Neural crest cell (in vitro differentiated cells): ENCODE measurements at places on chromosomes 13 and 19. TPM values are rescaled to one million over a fixed set of nuclear protein-coding genes. Genes with fewer than 3 reads are reported as not detected.

DNA sequence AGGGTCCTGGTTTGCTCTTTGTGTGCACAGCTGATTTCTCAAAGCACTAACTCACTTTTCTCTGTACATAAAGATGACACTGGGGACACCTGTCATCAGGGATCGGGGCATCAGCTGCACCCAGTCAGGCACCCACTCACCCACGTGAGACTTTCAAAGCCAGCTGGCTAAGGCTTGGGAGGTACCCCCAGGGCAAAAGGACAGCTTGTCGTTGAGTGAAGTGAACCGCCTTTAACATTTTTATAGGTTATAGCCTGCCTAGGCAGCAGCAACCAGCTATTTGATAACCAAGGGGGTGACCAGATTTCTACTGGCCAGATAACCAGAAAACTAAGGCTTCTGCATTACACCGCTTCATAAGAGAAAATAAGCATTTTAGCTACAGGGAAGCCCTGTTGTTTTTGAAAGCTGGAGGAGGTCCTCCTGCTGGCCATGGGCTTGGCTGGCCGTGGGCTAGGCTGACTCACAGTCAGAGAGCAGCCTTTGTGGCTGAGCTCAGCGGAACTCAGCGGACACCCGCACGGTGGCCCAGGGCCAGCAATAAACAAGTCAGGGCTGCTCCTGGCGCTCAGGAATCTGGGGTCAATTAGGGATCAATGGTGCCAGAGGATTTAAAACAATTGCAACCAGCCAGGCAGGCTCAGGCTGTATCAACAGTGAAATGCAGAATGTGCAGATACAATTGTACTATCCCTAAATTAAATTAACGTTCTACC is 57.1 kb downstream of the ALOX5AP start:
- H3K36me3 ChIP-seq, result no peaks in the 10 kb centered on the region
- no peak for DNase-seq
- no peak overlapping the region for H3K27ac ChIP-seq
- no peaks in the 10 kb centered on the region for H3K27me3 ChIP-seq
- H3K4me1 ChIP-seq, result peaks cover 26% of the 10 kb centered on the region

- DNase-seq, result no peak
- H3K27ac ChIP-seq, result no peak overlapping the region
- no peaks in the 10 kb centered on the region for H3K36me3 ChIP-seq
- H3K4me1 ChIP-seq, result no peaks in the 10 kb centered on the region
- H3K27me3 ChIP-seq, result no peaks in the 10 kb centered on the region
These were observed 140.9 kb downstream of the TBC1D4 start for GRCh38 chr13:75341028-75341427.

The SPINT2 gene
- 9.2 and 9.6 TPM in 2 replicates for total RNA-seq

The SIGLEC9 gene
- total RNA-seq, result not detected in 2 replicates

The CALR3 gene
- total RNA-seq, result not detected in 2 replicates

- H3K27ac ChIP-seq, result no peak overlapping the region
- H3K4me1 ChIP-seq, result no peaks in the 10 kb centered on the region
- no peaks in the 10 kb centered on the region for H3K36me3 ChIP-seq
- no peaks in the 10 kb centered on the region for H3K27me3 ChIP-seq
These were observed 157.9 kb downstream of the PTPRS start for GRCh38 chr19:5182751-5183150.

- H3K36me3 ChIP-seq, result peaks cover 5% of the 10 kb centered on the region
- no peak overlapping the region for H3K27ac ChIP-seq
- H3K27me3 ChIP-seq, result no peaks in the 10 kb centered on the region
- no peak for DNase-seq
- peaks cover 4% of the 10 kb centered on the region for H3K4me1 ChIP-seq
These were observed 173.2 kb upstream of the TRPC4 start for GRCh38 chr13:38042771-38043170.

- H3K36me3 ChIP-seq, result no peaks in the 10 kb centered on the region
- no peak overlapping the region for H3K27ac ChIP-seq
- peak overlapping the region; percentile 72 for H3K4me3 ChIP-seq
- H3K4me1 ChIP-seq, result no peaks in the 10 kb centered on the region
- H3K27me3 ChIP-seq, result peaks cover 10% of the 10 kb centered on the region
These were observed 589 bp downstream of the R3HDM4 start for GRCh38 chr19:912181-913079.

The GIPR gene
- total RNA-seq, result 0.96 and 1.0 TPM in 2 replicates

DNA sequence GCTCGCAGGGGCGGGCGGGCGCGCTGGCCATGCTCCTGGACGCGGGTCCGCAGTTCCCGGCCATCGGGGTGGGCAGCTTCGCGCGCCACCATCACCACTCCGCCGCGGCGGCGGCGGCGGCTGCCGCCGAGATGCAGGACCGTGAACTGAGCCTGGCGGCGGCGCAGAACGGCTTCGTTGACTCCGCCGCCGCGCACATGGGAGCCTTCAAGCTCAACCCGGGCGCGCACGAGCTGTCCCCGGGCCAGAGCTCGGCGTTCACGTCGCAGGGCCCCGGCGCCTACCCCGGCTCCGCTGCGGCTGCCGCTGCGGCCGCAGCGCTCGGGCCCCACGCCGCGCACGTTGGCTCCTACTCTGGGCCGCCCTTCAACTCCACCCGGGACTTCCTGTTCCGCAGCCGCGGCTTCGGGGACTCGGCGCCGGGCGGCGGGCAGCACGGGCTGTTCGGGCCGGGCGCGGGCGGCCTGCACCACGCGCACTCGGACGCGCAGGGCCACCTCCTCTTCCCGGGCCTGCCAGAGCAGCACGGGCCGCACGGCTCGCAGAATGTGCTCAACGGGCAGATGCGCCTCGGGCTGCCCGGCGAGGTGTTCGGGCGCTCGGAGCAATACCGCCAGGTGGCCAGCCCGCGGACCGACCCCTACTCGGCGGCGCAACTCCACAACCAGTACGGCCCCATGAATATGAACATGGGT is 599 bp downstream of the ZIC2 start:
- DNase-seq, result no peak
- peaks cover 12% of the 10 kb centered on the region for H3K36me3 ChIP-seq
- peak overlapping the region; percentile 93 for H3K4me3 ChIP-seq
- no peak overlapping the region for H3K27ac ChIP-seq
- peaks cover 75% of the 10 kb centered on the region for H3K27me3 ChIP-seq

- H3K36me3 ChIP-seq, result peaks cover 58% of the 10 kb centered on the region
- DNase-seq, result no peak
- peaks cover 17% of the 10 kb centered on the region for H3K4me1 ChIP-seq
These were observed 2.7 kb upstream of the ZNF43 start for GRCh38 chr19:21838646-21839045.

The ZNF576 gene
- total RNA-seq, result 18.3 and 19.7 TPM in 2 replicates

GRCh38 chr19:1064661-1065605 is 2.0 kb upstream of the ARHGAP45 start:
- no peaks in the 10 kb centered on the region for H3K36me3 ChIP-seq
- H3K27ac ChIP-seq, result no peak overlapping the region
- H3K4me3 ChIP-seq, result peak overlapping the region; percentile 27
- DNase-seq, result peak; percentile 72

The AP1M2 gene
- total RNA-seq, result not detected in 2 replicates

DNA sequence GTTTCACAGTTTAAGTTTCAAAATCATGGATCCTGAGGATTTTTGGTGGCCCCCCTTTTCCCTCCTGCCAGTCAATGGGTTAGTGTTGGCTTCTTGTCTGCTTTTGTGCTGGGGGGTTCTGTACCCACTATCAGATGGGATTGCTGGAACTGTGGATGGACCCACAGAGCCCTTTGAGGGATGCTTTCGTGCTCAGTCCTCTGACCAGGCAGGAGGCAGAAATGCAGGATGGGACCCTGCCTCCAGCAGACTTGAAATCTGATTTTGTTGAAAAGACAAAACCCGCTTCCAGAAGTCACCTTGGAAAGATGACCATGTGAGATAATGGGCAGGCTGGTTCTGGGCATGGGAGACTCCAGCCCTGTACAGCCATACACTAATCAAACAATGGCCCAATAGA is 408.9 kb downstream of the ZNF536 start:
- no peak overlapping the region for H3K27ac ChIP-seq
- H3K27me3 ChIP-seq, result peaks cover 3% of the 10 kb centered on the region
- H3K4me1 ChIP-seq, result no peaks in the 10 kb centered on the region
- no peaks in the 10 kb centered on the region for H3K36me3 ChIP-seq

GRCh38 chr13:89568746-89569145 is 1778.7 kb upstream of the MIR17HG start:
- no peak for DNase-seq
- no peak overlapping the region for H3K27ac ChIP-seq
- H3K4me1 ChIP-seq, result peaks cover 24% of the 10 kb centered on the region
- no peaks in the 10 kb centered on the region for H3K27me3 ChIP-seq

The BSG gene
- total RNA-seq, result 564 and 613 TPM in 2 replicates

The ZNF492 gene
- total RNA-seq, result not detected in 2 replicates

DNA sequence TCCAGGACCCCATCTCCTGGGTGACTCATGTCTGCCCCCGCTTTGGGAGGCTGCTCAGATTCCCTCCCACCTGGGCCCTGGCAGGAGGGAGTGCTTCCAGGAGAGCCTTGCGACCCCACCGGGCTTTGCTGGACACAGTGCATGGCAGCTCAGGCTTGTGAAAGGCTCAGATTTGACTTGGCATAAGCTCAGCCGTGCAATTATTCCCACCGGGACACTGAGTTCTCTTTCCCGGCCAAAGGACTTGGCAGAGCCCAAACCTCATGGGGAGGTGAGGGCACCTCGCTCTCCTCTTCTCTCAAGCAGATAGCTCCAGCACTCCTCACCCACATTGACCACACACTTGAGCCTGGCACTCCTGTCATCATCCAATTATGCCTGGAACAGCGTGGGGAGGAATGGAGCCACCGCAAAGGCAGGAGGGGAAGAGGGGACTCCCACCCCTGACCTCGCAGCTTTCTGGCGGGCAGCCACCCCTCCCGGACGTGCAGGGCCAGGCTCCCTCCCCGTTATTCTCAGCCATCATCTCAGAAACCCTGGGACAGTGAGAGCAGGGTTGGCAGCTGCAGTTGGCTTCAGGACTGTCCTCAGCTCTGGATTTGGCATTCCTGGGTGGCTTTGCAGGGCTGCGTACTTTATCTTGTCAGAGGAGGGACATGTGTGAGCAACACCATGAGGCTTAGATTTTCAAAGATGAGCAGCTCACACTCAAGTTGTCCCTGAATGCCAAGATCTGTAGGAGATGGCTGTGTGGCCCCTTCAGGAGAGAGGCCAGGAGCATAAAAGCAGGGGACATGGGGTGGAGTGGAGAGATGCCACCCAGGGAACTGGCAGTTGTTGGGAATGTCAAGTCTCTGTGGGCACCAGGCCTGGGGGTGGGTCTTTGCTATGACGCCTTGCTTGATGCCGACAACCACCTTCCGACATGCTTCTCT is 306.2 kb downstream of the TEX29 start:
- peaks cover 19% of the 10 kb centered on the region for H3K4me1 ChIP-seq
- H3K36me3 ChIP-seq, result no peaks in the 10 kb centered on the region
- H3K4me3 ChIP-seq, result no peak overlapping the region
- DNase-seq, result no peak

GRCh38 chr13:30463787-30464495 is 1.8 kb downstream of the HMGB1 start:
- H3K27me3 ChIP-seq, result peaks cover 19% of the 10 kb centered on the region
- H3K4me1 ChIP-seq, result peaks cover 43% of the 10 kb centered on the region
- peak overlapping the region; percentile 89 for H3K27ac ChIP-seq
- peaks cover 26% of the 10 kb centered on the region for H3K36me3 ChIP-seq
- H3K4me3 ChIP-seq, result peak overlapping the region; percentile 96

The ZNF71 gene
- total RNA-seq, result 21.7 TPM in 2 replicates

DNA sequence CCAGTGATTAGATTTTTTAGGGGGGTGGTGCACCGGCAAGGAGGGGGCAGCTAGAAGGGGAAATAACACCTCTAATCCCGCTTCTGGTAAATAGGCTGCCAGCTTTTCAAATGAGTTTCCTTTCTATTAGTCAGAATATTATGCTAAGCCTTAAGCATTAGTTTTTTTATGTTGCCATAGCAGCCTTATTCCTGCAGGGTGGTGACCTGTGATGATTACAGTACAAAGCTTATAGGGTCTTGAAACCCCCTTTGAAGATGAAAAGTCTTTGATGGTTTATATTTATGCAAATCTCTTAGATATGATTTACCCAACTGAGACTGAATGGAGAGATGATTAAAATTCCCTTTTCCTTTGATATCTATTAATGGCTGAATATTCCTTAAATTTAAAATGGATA is 109.8 kb downstream of the ZIC5 start:
- H3K4me3 ChIP-seq, result no peak overlapping the region
- H3K27ac ChIP-seq, result no peak overlapping the region
- DNase-seq, result no peak
- peaks cover 2% of the 10 kb centered on the region for H3K36me3 ChIP-seq
- H3K4me1 ChIP-seq, result peaks cover 60% of the 10 kb centered on the region
- peaks cover 88% of the 10 kb centered on the region for H3K27me3 ChIP-seq

DNA sequence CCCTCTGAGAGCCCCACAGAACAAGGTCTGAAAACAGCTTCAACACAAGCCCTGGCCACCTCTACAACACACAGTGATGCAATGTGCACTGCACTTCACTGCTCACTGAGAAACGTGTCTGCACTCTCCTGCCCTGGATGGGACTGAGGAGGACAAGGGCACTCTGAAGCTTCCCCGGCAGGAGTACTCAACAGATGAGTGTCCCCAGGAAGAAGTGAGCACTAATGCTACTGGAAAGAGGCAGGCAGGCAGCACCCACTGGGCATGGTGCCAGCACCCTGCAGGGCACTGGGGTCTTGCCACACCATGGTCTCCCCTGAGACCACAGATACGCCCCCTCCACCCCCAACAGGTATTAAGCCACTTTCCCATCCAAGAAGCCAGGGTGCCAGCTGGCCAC is 17.7 kb upstream of the SLC35E1 start:
- H3K4me3 ChIP-seq, result no peak overlapping the region
- DNase-seq, result no peak
- no peaks in the 10 kb centered on the region for H3K36me3 ChIP-seq
- no peak overlapping the region for H3K27ac ChIP-seq
- H3K27me3 ChIP-seq, result no peaks in the 10 kb centered on the region

The CACNG8 gene
- total RNA-seq, result 0.23 and 0.33 TPM in 2 replicates

- H3K4me1 ChIP-seq, result peaks cover 13% of the 10 kb centered on the region
- no peak for DNase-seq
- H3K27ac ChIP-seq, result no peak overlapping the region
- no peaks in the 10 kb centered on the region for H3K27me3 ChIP-seq
- no peak overlapping the region for H3K4me3 ChIP-seq
These were observed 27.6 kb downstream of the ARL11 start for GRCh38 chr13:49655906-49656305.

DNA sequence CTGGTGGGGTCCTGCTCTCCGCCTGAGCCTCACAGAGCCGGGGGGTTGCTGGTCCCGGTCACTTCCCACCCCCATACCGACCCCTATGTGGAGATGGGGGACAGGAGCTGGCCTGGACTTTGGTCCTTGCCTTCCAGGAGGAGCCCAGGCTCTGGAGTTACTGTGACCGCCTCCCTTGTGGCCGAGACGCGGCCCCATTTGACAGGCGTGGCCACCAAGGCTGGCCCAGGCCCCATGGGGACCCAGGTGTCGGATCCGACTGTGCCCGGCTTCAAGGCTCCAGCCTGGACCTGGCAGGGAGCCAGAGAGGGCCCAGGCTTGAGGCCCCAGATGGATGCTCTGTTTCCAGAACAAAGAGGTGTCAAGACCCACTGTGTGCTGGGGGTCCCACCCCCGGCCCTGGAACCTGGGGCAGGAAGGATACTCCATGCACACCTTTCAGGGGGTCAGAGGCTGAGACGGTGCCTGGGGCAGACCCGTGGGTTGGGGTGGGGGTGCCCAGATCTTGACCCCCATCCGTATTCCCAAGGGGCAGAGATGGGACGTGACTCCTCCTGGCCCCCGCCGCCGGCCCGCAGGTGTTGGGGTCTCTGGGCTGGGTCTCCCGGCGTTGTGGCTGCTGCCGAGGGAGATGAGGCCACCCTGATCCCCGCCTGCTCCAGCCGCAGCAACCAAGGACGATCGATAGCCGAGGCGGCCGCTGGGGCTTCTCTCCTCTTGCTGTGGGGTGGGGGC is 47.8 kb upstream of the TCF3 start:
- H3K4me1 ChIP-seq, result no peaks in the 10 kb centered on the region
- no peak overlapping the region for H3K27ac ChIP-seq
- peaks cover 52% of the 10 kb centered on the region for H3K27me3 ChIP-seq
